ENCODE measurements at places on chromosomes 7 and 10.

GRCh38 chr10:7819121-7819460, 786 bp downstream of the TAF3 start:
- peak; percentile 53 for DNase-seq

GRCh38 chr10:89648074-89648473, 3.0 kb upstream of the PANK1 start:
- no peak for DNase-seq

DNA sequence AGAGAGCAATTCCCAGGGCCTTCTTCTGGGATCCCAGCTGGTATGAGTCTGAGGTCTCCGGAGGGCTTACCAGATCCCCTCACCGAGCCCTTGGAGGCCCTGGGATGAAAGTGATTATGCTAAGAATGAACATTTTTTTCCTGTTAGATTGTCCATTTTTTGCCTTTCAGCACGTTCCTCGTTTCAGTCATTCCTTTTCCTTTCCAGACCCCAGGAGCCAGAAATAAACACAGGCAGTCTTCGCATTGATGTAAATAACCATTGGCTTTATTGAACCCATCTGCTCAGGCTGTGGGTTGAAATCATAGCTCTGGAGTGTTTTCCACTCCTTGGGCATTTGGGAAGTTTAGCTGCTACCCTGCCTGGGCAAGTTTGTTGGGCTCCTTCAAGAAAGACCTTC, 320.9 kb upstream of the AUTS2 start:
- DNase-seq: no peak

DNA sequence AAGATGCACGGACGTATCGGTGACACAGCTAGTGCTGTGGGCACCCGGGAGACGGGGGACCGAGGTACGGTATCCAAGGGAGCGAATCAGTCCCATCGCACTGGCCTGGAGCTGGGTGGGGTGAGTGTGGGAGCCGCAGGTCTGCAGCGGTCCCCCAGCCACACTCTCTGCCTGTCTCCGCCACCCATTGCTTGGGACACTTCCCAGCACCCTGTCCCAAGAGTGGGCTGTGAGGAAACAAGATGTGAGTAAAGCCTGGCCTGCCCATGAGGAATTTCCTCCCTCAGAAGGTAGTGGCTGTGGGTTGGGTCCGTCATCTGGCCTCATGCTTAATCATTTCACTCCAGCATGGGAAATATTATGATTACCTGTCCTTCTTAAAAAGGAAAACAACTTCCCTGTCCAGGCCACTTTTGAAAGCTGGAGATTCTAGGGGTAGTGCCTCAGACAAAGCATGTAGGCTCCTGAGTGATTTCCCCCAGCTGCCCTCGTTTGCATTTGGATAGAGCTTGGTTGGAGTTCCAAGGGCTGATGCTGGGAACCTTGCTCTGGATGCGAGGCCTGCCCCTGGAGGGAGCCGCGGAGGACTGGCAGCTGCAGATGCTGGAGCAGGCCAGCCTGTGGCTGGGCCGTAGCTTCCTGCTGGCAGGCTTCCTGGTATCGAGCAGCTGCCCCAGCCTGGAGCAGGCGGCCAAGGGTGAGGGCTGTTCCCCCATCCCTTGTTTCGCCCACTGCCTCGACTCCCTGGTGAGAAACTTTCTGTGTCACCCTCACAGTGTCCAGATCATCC, 6.2 kb upstream of the ACTR3C start:
- DNase-seq: no peak

- DNase-seq: no peak
Observed at GRCh38 chr7:5406957-5407945, 16.4 kb downstream of the TNRC18 start.

DNA sequence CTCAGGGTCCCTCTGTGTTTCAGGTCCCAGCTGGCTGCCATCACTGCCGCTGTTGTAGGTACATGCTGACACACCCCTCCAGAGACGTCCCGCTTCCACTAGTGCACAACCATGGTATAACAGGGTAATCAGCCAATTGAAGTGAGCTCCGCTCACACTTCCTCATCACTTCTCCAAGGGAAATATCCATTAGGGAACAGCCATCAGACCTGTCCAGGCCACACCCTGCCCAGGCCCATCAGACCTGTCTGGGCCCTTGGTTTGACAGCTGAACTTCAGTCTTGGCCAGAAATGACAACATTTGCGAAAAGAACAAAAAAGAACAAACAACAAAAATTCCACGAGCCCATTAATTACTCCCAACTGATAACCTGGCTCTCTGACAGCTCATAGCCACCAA, 11.0 kb upstream of the MYH16 start:
- no peak for DNase-seq

- peak; percentile 49 for DNase-seq
Observed at GRCh38 chr10:35462491-35462934, 126.2 kb downstream of the CCNY start.

- no peak for DNase-seq
Observed at GRCh38 chr7:128827971-128828711, 2.1 kb upstream of the FLNC start.

DNA sequence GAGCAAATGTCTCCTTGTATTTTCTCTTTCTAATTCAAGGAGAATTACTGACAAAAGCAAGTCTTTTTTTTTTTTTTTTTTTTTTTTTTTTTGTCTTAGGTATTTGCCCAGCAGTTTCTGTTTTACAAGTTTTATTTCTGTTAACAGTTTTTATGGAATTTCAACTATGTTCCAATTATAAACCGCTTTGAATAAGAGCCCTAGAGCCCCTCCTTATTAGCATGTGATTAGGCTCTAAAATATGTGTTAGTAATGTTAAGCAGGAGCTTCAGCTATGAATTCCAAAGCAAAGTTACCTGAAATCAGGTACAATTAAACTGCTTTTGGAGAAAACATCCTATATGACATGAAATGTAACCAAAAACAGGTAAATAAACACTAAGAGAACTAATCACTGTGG, 997.0 kb upstream of the POT1 start:
- no peak for DNase-seq

GRCh38 chr10:13728898-13729535, 142.3 kb downstream of the PRPF18 start:
- DNase-seq: no peak

DNA sequence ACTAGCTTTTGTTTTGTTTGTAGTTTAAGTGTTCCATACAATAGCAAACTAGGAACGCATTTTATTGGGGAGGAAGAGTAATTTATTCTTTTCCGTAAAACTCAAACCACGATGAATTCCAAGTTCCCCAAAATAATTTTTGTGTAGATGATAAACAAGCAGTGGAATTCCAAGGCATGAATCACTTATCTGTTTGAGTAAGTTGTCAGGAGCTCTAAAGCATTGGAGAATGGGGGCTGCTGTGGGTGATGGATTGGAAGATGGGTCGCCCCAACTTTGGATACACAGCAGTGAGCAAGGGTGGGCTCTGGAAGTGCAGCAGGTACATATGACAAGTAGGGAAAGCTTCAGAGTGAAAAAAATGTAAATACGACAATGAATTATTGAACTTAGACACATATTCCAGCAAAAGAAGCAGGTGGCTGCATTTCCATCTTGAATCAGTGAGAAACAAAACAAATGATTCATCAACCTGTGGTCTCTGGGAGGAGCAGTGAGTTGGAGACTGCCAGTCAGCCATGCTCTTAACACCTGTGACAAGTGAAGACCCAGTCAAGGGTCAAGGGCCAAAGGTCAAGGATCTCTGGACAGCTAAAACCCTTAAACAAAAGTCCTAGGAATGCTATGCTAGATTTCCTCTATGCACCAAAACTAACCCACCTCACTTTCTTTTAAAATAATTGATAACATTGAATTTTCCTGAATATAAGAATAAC, 34.2 kb upstream of the ADRB1 start:
- no peak for DNase-seq

DNA sequence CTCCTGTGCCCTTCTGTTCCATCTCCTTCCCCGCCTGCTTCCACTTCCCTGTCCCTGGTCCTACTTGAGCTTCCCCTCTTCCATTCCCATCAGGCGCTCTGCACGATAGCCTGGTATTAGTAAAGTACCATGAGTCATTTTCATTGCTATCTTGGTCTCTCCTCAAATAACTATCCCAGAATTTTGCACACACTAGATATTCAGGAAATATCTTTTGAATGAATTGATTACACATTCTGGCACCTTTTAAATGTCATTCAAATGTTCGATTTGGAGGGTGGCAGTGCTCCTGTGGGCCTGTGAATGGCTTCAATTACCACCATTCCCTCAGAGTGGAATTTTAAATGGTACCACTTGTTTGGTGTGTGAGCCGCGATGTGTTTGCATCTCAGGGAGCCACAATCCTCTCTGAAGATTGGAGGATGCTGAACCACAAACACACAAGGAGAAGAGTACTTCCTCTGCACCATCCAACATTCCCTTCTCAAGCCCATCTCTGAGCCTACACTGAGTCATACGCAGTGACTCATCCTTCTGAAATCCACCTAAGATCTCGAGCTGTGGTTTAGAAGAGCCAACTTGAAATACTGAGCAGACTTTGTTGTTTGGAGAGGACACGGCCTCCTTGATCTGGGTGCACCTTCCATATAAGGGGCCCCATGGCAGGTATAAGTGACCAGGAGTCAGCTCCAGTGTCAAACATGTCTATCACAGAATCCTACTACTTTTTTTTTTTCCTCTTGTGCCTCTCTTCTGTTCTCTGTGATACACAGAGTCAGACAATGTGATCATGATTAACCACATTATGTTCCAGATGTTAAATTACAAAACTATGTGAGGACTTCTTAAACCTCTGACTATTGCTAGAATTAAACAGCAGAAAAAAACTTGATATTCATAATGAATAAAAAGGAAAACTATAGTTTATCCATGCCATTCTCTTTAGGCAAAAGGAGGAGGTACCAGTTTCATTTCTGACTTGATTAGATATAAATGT, 81.9 kb downstream of the BMPER start:
- no peak for DNase-seq

GRCh38 chr10:132292287-132293200, 15.2 kb downstream of the STK32C start:
- DNase-seq: no peak

All from anterior cingulate cortex (tissue), 58 donors.